ENCODE measurements at places on chromosomes 1 and 21.

DNA sequence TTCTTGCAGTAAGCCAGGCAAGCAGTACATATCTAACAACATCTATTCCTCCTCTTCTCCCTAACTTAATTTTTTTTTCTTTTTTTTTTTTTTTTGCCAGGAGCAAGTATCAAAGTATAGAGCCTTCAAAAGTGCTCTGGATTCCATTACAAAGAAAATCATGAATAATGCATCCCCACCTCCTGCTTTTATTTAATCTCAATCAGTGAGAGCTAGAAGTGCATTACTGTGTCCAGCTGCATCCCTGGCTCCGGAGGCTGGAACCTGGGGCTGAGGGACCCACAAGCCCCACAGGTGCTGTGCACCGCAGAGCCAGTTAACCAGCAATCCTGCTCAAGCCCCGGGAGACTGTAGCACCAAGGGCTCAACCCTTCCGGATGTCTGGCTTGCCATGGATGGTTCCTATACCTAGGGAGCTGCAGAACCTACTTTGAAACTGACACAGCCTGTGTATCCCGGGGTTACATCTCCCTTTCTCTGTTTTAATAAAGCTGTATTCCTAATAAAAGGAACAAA, 455.9 kb upstream of the RUNX1 start:
- DNase-seq, result no peak

- DNase-seq, result peak; percentile 37
These were observed 22.2 kb upstream of the GPR25 start for GRCh38 chr1:200850554-200850953.

DNA sequence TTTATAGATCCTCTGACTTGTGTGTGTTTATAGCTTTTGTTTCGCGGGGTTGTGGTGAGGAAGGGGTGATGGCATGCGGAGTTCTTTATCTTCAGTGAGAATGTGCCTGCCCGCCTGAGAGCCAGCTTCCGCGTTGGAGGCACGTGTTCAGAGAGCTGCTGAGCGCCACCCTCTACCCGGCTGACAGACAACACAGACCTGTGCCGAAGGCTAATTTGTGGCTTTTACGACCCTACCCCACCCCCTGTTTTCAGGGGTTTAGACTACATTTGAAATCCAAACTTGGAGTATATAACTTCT, 14.4 kb upstream of the CD101 start:
- no peak for DNase-seq

- no peak for DNase-seq
These were observed 1412.7 kb downstream of the KCNT2 start for GRCh38 chr1:195195423-195196057.

- DNase-seq, result no peak
These were observed 70.1 kb downstream of the MTR start for GRCh38 chr1:236864996-236865817.

DNA sequence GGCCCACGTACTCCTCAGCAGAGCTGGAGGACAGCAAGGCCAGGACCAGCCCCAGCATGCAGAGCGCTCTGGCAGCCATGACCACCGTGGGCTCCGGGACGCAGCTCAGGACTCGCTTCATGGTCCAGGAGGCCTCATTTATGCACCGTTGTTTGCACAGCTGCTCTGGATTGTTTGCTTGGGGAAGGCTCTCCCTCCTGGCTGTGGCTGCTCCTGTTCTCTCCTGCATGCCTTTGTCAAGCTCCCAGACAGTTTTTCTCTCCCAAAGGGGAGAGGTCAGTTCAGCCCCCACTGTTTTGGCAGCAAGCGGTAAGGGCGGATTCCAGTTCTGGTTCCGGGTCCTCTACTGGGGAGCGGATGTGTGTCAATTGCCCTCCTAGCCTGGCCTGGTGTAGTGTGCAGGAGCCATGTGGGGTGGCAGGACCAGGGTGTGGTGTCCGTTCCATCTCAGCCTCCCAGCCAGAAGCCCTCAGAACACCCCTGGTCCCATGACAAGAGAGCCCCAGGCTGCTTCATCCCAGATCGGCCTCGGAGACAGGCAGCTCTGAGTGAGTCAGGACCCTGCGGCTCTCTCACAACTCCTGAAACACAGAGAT, at the start of gene TFF3:
TFF3 (minus strand) TSS at position 114 of the 596 bp plus-strand sequence; CDS start at position 79, 35 bp downstream.
- peak; percentile 2 for DNase-seq

- peak; percentile 84 for DNase-seq
These were observed 282.6 kb upstream of the DPYD start for GRCh38 chr1:98203466-98203865.

DNA sequence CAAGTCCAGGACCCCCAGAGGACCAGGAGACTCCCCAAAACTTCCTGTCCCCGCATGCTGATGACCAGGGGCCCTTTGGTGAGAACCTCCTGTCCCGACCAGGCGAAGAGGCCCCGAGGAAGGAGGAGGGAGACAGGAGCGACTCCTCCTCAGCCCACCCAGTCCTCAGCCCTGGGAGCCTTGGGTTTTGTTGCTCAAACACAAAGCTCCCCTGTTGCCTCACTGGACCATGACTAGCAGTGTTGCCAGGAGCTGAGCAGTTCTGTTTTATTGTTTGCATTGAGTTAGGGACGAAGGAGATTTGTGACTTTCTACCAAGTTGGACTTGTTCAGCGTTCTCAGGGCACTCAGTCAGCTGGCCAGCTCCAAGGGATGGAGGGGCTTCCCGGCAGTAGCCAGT, 10.0 kb downstream of the UMODL1 start:
- DNase-seq, result no peak

GRCh38 chr1:155981266-155982088, 3.1 kb upstream of the ARHGEF2 start:
- peak; percentile 80 for DNase-seq

GRCh38 chr1:112429749-112430148, 33.7 kb downstream of the CTTNBP2NL start:
- no peak for DNase-seq

- DNase-seq, result peak; percentile 48
These were observed 789 bp upstream of the PTPN14 start for GRCh38 chr1:214552174-214552608.

GRCh38 chr1:2575801-2576663, 10.5 kb upstream of the PRXL2B start:
- no peak for DNase-seq

- no peak for DNase-seq
These were observed 47.0 kb downstream of the GRIK3 start for GRCh38 chr1:36987276-36987675.

- DNase-seq, result no peak
These were observed 54.6 kb upstream of the ACTRT2 start for GRCh38 chr1:2966449-2967328.

DNA sequence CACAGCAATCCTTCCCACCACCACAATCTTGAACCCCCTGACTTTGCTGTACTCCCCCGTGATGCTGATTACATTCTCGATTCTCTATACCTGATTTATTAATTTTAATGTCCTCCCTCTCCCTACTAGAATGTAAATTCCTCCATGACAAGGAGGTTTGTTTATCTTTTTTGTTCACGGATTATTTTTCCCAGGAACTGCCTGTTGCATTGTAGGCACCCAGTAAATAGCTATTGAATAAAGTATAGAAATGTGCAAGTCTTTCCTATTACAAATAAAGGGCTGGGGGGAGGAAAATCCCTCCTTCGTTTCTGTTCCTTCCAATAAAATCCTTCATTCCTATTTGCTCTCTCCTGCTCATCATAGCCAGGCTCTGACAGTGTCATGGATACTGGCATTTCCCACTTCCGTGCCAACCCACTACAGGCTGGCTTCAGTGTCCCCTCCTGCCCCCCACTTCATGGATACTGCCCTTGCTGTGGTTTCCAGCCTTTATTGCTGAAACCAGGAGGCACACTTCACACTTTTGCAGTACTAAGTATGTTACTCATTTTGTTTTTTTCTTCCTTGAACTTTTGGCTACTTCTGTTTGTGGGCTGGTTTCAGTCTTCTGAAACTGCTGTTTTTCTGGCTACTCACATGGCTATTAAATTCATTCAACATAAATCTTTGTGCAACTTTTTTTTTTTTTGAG, 7.5 kb downstream of the KIF1B start:
- DNase-seq, result peak; percentile 49

GRCh38 chr1:3125546-3126368, 56.8 kb downstream of the PRDM16 start:
- no peak for DNase-seq

DNA sequence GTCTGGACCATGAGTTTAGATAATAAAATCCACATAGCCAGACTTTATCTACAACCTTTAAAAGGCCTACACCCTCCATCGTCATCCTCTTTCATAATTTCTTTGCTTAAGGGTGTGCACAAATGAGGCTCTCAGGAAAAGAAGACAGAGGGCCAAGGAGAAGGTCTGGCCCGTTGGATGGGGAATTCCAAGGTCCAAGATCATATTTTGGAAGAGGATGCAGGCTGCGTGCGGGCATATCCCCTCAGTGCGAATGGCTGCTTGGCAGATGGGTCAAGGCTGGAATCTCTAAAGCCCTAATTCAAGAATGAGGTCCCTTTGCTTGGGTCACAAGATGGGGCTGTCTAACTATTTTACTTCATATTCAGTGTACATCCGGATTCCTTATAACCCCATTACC, 782.2 kb upstream of the NCAM2 start:
- DNase-seq, result no peak

DNA sequence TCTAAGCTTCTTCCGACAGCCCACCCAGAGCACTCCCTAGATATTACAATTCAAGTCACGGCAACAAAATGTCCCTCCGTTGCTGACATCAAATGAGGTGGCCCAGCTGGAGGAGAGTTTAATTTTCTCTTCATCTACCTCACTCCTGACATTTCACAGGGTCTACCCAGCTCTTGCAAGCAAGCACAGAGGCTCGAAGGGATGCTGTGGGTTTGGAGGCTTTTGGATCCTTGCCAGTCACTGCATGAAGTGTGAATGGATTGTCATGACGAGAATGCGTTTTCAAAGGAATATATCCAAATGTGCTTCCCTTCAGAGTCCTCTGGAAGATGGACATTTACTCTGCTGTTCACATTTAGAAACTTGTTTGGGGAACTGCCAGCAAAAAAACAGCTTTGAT, 33.5 kb downstream of the CAPN8 start:
- no peak for DNase-seq

DNA sequence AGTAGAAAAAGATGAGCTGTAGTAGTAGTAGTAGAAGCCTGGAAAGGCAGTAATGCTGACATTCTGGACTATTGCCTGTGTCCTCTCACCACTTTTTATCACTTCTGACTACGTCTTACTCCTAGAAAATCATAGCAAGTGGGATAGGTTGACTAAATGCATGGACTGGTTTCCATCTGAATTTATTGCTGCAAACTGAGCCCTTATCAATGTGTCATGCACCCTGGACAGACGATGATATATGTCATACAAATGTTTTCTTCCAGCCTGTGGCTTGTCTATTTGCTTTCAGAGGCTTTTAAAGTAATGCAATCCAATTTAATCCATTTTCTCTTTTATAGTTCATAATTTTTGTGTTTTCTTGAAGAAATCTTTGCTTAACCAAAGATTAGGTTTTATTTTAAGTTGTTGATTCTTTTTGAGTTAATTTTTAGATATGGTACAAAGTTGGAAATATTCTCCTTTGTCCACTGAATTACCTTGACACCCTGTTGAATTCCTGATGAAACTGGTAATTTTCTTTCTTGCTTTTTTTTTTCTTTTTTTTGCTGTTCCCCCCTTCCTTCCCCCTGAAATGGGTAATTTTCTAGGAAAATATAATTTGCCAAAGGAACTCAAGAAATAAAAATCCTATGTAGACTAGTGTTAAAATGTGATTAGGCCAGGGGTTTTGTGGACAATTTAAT, 47.1 kb downstream of the PHACTR4 start:
- DNase-seq, result no peak

DNA sequence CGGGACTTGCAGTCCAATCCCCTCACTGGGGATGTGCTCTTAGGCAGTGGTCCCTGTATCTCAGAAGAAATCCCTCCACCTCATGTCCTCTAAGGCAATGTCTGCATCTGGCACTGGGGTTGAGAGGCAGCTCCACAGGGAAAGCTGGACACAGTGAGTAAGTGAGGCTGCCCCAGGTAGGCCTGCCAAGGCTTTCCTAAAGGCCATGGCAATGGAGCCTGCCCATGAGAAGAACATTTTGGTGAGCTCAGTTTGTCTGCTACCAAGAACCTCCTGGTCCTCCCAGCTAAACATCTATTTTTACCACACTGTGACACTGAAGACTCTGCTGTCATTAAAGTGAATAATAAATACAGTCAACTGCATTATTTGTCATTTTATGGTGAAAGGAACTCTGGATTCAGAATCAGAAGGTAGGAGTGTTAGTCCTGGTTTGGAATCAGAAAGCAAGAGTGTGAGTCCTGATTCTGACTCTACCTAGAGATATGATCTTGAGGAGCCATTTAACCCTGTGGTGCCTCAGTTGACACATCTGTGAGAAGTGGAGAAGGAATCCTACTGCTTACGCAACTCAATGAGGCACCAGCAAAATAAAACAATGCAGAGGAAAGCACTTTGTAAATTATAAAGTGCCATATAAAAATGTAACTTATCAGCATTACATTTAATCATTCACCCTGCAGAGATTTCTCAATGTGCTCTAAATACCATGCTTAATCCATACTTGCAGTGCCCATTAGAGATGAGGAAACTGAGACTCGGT, 41.0 kb downstream of the TBX15 start:
- no peak for DNase-seq

- no peak for DNase-seq
These were observed 126.7 kb upstream of the POU3F1 start for GRCh38 chr1:38173157-38173831.

DNA sequence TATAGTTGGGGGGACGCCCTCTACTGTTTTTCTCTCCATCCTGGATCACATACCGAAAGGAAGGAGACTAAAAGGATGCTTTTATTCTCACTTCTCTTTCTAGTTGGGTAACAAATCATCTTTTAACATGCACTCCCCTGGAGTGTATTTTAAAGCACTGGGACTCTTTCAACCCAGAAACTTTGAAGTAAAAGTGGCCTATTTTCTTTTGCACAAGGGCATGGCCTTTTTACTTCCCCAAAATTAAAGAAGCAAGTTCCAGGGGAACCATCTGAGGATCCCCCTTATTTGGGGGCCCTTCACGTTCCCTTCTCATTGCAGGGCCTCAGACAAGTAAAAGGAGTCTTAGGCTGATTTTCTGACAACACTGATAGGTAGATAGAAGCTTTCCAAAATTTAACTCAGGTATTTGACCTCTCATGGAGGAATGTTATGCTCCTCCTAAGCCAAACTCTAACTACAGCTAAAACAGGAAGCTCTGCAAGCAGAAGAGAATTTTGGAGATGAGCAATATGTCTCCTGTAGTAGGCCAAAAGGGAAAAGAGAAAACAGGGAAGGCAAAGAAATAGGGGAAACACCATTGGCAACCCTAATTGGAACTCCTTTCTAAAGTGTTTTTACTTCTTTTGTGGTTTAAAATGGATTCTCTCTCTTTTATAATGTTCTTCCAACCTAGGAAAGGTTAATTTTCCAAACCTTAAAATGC, 8.9 kb upstream of the CD46 start:
- no peak for DNase-seq

GRCh38 chr1:85611856-85612255, 31.3 kb downstream of the CCN1 start:
- DNase-seq, result peak; percentile 100

GRCh38 chr1:199995096-199995685, 32.3 kb upstream of the NR5A2 start:
- no peak for DNase-seq

GRCh38 chr1:98557895-98558294, 103.6 kb upstream of the SNX7 start:
- DNase-seq, result no peak

Data from iris pigment epithelial cell (primary cell).